NCI-H2227 treated with DMSO at 0.1 percent for 48 hours (cell line): ENCODE measurements at places on chromosomes 16 and 17.

DNA sequence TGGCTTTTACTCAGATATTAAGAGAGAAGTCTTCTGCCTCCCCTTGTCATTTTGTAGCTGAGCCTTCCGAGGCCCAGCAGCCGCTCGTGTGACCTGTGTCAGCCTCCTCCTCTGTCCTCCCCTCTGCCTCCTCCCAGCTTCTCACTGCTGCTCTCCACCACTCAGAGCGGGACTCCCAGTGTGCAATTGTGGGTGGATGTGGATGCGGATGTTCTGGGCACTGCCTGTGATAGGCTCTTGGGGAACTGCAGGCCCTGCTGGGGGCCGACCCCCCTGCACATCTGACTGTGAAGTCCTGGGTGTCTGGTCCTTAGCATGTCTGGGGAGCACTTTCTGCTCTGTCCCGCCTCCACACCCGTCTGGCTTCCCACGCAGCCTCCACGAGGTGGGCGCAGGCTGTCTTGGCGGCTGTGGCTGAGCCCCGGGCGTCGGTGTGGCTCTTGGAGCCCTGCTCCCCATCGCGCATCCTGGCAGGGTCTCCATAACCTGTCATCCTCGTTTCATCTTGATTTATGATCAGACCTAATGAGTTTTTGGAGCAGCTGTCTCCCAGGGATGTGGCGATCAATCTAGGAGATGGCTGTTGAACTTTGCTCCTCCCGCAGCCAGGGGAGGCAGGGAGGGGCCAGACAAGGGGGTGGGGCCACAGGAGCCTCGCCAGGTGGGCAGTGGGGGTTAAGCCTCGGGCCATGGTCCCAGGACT is 28.1 kb downstream of the GRIN2C start:
- DNase-seq, result no peak

- DNase-seq, result no peak
Observed at GRCh38 chr17:35293151-35293847, 50.4 kb downstream of the SLFN5 start.

DNA sequence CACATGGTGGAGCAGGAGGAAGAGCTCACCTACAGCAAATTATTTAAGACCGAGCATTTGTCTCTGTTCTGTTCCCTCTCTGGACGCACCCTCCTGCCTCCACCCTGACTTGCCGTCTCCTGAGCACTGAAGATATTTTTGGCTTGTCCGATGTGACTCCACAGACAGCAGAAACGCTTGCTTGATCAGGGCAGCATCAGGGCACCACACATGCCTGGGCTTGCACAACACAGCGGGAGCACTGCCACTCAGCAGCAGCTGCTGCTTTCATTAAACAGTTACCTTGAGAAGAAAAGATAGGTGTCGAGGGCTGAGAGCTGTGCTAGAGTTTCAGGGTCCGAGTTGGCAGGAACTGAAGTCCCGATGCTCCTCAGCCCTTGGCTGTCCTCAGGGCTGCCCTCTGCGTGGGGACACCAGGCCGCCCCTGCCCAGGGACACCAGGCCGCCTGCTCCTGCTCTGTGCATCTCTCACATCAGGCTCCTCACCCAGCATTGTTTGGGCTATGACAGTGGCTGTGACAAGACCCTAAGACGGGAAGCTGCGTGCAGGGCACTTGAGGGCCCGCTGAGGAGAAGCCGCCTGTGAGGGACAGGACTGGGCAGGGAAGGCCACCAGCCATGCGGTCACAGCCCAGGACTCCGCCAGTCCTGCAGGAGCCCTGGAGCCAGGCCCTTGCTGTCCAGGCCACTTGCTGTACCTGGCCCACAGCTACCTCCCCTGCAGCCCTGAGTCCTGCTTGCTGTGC is 21.3 kb upstream of the CDH15 start:
- DNase-seq, result no peak

DNA sequence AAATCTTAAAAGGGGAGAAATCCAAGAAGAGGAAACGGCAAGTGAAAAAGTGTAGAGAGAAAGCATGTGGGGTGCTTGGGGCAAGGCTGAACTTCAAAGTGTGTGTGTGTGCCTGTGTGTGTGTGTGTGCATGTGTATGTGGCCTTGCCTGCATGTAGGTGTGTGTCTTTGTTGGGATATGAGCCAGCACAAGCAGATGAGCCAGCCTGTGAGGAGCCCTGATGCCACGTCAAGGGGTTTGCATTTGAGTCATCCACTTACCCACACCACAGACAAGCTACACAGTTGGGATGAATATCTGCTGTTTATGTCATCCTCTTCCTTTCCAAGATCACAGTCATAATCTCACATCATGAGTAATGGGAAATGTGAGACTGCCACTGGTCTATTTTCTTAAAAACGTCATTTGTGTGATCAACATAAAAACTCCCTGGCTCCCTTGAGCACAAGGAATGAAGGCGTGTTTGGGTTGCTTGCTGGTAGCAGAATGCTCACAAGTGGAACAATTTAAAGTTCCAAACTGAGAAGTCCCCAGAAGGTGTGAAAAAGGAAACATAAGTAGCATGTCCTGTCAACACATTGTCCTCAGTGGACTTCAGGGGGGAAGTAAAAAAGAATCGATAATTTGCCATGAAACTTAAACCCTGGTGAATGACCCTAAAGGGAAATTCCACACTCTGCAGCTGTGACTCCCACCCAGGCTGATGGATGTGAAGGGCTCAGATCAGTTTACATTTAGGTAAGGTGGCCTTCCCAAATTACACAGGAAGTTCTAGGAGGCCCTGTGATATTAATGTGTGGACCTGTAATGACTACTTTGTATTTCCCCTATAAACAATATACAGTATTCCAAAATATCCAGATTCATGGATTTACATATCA is 14.7 kb downstream of the KCTD19 start:
- no peak for DNase-seq

DNA sequence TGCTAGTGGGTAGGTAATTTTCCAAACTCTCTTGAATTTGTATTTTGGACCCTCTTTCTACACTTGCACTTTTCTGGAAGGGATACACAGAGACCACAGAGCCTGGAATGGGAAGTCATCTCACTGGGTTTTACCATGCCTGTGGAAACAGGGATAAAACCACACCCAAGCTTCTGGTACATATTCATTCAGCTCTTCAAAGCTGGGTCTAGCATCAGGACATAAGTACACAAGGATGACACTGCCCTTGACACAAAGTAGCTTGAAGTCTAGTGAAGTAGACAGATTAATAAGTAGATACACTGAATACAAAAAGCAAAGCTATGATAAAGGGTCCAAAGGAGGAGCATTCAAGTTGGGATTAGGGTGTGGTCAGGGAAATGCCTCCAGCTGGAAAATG is 118.2 kb downstream of the CDH11 start:
- no peak for DNase-seq

GRCh38 chr17:21204935-21205334 is 9.0 kb downstream of the TMEM11 start:
- no peak for DNase-seq

- DNase-seq, result no peak
Observed at GRCh38 chr17:37671028-37671823, 28.0 kb upstream of the DDX52 start.

DNA sequence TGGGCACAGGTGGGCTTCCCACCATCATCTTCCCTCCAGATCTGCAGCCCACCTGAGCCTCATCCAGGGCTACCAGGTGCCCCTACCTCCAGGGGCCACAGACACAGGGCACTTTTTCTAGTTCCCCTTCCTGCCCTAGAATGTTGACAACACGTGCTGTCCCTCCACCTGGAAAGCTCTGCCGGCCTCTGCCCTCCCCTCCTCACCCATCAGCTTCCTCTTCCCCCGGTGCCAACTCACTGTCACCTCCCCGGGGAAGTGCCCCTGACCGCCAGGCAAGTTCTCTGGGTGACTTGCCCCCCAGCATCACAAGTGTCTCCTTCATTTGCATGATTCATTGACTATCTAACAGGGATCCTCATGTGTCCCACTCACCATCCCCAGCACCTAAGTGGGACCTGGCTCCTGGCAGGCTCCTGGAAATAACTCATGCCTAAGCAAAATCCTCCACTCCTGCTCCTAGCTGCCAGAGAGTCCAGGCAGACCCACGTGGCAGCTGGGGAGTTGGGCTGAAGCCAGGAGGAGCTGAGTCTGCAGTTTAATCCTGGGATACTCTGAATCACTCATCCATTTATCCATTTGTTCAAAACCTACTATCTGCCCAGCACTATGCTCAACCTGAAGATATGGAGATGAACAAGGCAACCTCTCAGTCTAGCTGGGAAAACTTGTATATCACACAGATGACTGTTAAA is 304.4 kb downstream of the FOXL1 start:
- DNase-seq, result no peak

- DNase-seq, result no peak
Observed at GRCh38 chr17:1031711-1032110, 34.8 kb downstream of the TIMM22 start.

- DNase-seq, result no peak
Observed at GRCh38 chr16:19338335-19338734, 52.8 kb downstream of the CLEC19A start.

- DNase-seq, result no peak
Observed at GRCh38 chr16:11053916-11054460, 109.6 kb downstream of the CLEC16A start.

- DNase-seq, result no peak
Observed at GRCh38 chr17:2027528-2028233, 2.3 kb upstream of the DPH1 start.
